ENCODE measurements at places on chromosomes 2 and 18.

DNA sequence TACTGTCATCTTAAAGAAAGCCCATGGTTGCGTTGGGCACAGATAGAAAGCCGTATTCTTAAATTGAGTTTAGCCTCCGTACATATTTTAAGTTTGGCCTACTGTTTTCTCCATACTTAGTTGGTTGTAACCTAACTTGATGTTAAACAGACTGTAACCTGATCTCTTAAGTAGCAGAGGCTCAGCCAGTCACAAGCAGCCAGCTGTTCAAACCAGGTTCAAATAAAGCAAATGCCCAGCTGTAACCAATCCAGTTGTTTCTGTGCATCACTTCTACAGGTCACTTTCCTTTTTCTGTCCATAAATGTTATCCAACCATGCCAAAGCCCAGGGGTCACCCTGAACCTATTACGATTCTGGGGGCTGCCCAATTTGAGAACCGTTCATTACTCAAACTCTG, 10.0 kb upstream of the THADA start:
- no peak for DNase-seq

- DNase-seq, result no peak
These were observed 29.2 kb upstream of the KCNS3 start for GRCh38 chr2:17849275-17849674.

DNA sequence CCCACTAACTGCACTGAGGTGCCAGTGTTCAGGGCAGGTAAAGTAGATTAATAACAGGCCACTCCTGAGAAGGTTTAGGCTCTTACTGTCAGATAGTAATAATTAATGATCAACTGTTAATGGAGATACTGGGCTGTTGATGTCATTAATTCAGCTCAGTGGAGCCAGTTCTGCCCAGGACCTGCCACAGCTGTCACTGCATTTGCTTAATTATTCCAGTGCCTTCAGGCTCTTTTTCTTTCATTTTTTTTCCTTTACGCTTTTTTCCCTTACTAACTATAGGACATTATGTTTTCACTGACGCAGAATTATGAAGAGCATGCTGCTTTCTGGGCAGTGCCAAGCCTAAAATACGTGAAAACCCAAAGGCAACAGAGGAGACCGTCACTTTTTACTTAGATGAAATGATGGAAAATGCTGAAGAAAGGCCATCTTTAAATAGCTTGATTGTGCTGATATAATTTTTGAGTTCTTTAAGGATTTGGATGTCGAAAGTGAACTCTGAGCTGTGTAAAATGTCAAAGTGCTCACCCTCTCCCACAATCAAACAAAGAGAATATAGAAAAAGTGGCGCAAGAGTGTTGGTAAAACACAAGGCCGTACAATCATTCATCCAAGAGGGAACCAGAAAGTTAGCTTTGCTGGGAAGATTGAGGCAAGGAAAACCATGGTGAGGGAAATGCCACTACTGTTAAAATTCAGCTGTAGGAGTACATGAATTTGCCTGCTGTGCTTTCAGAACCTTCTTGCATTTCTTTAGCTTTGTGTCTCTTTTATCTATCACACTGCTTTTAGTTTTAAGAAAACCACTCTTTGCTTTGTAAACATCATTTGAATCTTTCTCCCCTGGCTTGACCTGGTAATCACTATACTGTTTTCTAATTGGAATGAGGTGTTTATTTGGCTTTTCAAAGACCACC, 192.0 kb upstream of the ZEB2 start:
- no peak for DNase-seq

DNA sequence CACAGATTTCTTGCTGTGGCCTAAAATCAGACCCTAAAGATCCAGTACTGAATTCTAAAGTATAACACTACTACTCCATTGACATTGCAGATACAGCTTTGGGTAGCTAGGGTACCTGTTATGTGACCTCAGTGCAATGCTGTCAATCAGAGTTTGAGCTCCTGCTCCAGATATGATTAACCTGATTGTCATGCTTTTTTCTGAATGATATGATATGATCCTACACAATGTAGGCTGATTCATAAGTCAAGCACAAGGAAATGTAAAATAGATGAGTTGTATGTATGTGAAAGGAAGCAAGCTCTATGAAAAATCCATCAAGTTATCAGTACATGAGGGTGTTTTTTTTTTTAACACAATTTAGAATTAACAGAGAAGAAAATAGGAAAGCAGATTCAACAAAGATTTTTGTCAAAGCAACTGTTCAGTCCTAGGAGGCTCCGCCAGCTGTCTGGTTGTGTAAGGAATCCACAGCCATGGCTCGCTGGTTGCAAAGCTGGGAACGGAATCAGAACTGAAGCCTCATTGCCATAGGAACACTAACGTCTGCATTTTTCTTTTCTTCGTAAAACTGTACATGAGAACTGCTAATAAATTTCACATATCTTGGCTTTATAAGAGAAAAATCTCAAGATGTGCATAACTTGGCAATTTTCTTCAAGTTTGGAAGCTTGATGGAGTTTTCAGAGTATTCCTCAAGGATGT, 52.9 kb downstream of the NR4A2 start:
- no peak for DNase-seq

GRCh38 chr2:34912084-34912483, 1313.0 kb upstream of the FAM98A start:
- DNase-seq, result no peak

DNA sequence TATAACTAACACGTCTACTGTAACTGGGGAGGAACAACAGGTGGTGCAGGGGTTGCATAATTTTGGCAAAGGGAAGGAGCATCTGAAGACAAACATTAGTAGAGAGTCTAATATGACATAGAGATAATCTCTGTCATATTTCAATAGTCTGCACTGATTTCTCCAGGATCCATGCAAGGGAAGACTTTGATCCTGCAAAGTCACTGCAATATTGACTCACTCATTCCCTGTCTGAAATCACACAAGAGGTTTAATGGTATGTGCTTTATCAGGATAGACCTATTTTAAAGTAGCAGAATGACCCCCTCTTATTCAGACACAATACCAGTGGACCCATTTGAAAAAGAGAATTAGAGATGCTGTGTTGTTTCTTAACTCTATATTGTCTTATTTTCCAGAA, 98.7 kb upstream of the CAVIN2 start:
- no peak for DNase-seq

DNA sequence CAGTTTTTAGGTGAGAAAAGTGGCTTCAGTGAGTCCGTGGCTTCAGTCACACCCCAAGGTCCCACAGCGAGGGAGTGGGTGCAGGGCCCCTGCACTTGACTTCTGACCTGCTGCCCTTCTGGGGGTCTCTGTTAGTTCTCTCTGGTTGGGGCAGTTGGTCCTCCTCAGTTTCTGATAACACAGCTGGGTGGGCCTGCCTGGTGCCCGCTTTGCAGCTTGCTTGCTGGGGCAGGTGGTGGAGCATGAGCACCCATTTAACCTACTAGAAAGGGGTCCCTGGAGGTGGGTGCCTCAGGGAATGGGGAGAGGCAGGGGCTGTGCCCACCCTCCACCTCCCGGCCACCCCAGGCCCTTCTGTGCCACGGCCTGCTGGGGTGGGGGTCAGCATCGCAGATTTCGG, 83.2 kb downstream of the ASB1 start:
- DNase-seq, result no peak

- DNase-seq, result no peak
These were observed 869.4 kb upstream of the ID2 start for GRCh38 chr2:7812231-7812995.

DNA sequence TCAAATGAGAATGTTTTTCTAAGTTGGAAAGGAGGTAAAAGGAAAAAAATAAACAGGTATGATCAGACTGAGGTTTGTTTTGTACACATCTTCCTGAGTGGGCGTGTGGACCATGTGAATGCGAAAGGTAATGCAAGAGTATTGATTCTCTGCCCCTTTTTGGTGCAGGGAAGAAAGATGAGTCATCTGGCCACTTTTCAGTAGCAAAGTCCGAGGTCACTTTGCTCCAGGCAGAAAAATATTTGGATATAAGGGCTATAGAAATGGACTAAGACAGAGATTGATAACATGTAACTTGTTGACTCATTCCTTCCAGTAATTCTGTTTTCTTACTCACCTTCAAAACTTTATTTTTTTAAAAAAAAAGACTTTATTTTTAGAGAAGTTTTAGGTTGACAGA, 130.5 kb downstream of the DSEL start:
- no peak for DNase-seq

- no peak for DNase-seq
These were observed 636.5 kb downstream of the XIRP2 start for GRCh38 chr2:167524786-167525185.

- DNase-seq, result no peak
These were observed 105.7 kb downstream of the KYNU start for GRCh38 chr2:142983174-142983573.

GRCh38 chr2:100126201-100126600, 16.2 kb downstream of the AFF3 start:
- no peak for DNase-seq

DNA sequence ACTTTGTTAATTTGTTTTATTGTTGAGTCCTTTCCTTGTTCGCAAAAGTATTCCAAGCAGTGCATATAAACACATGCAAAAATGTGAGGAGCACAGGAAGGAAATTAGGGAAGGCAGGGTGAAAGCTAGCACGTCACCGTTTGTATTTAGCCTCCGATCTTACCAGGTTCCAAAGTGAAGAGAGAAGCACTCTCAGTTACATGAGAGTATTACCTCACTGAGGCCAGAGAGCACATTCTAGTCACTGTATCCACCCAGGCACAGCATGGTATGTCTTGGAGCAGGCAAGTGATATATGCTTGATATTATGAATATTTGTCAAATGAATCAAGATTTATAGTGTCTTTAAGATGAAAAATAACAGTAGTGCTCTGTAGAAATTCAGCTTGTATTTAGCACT, 6.5 kb upstream of the TMEM182 start:
- no peak for DNase-seq

DNA sequence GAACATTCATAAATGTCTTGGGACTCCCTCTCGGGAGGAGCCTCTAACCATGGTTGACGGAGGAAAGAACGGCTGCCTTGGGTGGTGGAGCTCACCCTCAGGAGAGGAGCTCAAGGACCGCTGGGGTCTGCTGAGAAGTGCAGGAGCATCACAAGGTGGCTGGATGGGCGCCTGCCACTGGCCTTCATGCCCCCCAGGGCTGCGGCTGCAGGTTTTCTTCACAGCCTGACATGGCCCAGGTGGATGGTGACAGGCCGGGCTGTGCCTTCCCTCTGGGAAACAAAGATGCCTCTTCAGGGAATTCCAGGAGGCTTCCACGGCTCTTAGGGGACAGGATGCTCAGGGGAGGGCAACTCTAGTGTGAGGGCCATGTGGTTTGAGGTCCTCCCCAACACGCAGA, 119.5 kb upstream of the PXDN start:
- no peak for DNase-seq

DNA sequence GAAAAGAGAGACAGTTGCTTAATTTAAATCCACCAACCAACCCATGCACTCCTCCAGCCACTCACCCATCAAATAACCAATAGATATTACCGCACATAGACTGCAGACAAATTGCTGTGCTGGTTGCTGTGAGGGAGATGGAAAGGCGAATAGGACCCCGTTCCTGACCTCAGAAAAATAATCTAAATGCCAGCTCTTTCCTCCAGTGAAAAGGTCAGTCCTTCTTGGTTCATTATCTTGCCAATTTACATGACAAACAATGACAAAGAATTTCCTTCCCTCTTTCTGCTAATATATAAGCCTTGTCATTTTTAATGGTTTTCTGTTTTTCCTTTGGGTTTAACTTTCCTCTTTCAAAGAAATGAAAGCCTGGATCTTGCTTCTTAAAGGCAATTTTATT, 61.6 kb downstream of the MEP1B start:
- DNase-seq, result no peak

Data from T-helper 2 cell treated with Interferon-gamma antibody and Interleukin-4, amounts not matched to agents 5 μg/mL and 100 μg/mL, for 36 hours (primary cell).